ENCODE measurements at places on chromosomes 1 and 21.

- no peak for DNase-seq
Measured at GRCh38 chr1:85847356-85847755, 139.1 kb upstream of the ZNHIT6 start.

DNA sequence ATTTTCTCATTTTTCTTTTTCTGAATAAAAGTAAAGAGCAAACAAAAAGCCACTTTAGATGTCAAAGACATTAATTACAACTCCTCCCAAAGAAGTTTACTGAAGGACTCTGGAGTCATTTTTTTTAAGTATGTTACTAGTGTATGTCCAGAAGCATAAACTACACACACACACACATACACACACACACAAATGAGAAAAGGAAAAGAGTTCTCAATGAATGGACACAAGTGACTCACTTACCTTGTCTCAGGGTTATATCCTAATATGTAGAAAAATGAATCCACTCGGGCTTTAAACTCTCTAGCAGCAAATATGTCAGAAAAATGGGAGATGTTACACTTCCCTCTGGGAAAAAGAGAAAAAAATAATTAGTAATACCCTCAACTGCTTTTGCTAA lies 223.1 kb downstream of the SLC45A1 start:
- DNase-seq = no peak

DNA sequence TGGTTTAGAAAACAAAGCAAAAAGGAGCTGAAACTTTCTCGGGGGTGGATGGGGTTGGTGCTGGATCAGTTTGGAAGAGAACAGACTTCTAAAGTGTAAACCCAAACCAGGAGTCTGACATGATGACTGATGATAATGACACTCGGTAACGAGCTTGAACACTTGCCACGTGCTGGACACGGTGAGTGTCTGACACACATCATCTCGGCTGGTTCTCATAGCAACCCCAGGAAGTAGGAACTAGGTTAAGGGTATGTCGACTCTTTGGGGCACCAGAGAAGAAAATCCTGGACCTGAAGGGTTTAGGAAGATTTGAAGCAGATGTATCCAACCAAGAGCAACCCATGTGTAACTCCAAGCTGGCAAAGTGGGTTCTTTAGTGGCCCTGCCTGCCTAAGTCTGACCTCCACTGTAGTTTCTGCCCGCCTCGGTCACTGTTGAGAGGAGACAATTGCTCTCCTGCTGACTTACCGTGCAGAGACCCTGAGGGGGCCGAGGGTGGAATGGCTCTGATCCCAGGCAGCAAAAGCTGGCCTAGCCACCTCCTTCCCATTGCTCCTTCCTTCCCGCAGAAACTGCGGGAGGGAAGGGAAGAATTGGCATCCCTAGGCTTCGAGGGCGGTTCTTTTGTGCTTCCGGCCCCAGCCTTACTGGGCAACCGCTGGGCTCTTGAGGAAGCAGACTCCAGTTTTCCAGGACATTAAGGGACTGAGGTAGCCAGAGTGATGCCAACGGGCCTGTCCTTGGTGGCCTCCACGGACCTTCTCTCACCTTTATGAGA lies 156.0 kb downstream of the TOMM20 start:
- DNase-seq = no peak

DNA sequence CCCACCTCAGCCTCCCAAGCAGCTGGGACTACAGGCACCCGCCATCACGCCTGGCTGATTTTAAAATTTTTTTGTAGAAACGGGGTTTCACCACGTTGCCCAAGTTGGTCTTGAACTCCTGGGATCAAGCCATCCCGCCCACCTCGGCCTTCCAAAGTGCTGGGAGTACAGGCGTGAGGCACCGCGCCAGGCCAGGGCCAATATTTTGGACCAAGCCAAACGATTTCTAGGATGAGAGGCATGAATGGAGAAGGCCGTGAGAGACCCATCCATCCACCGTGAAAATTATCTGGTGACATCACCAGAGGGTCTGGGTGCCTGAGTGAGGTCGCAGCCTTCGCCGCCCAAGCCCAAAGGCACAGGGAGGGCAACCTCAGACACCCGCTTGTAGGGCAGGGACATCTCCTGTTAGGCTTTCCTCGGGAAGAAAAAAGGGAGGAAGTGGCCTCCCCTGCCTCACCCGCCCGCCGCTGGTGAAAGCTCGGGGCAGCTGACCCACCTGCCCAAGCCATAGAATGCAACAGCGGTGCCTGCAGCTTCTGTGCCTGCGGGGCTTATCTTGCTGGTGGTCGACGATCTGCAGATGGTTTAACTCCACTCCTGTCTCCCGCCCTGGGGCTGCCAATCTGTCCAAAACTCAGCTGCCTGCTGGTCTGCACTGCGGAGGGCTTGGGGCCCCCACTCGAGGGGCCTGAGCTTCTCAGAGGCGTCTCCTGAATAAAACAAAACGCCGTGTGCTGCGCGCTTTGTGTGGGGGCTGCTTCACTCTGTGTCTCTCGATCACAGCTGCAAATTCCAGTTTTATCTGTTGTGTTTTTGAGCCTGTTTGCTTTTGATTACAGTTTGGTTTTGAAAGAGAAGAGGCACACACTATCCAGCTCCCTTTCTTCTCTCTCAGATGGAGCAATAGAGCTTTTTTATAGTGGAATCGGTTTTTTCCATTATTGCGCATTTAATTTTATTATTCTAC lies 85.8 kb downstream of the MRPS6 start:
- no peak for DNase-seq

- no peak for DNase-seq
Measured at GRCh38 chr1:115091572-115091971, 2.3 kb upstream of the TSPAN2 start.

DNA sequence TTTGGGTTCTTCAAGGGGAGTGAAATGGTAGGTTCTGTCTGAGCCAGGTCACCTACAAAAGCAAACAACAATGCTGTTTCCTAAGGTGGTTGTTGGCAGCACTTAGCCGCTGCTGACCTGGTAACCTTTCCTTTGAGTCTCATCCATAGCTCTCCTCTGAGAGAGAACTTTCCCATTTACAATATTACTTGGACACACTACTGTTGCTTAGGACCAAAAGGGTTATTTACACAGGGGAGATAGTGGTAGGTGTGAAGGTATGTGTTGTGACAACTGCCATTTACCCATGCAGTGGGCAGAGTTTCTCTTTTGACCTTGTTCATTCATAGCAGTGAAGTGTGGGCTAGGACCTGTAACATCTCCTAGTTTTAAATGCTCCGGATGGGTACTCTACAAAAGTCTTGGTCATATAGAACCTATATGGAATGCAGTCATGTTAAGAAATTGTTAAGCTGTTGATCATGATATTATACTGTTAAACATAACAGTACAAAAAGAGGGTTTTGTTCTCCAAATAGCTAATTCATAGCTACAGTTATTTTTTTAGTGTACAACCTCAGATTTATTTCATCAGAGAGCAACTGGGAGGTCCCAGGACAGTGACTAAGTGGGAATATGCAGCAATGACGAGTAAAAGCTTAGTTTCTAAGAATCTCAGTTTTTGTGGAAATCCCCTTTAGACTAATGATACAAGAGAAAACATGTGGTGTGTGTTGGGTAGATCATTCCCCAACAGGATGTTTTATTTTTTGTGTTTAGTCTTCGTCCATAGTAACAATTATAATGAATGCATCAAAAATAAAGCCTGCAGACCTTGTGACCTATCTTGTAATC lies 219.7 kb downstream of the NFIA start:
- no peak for DNase-seq

DNA sequence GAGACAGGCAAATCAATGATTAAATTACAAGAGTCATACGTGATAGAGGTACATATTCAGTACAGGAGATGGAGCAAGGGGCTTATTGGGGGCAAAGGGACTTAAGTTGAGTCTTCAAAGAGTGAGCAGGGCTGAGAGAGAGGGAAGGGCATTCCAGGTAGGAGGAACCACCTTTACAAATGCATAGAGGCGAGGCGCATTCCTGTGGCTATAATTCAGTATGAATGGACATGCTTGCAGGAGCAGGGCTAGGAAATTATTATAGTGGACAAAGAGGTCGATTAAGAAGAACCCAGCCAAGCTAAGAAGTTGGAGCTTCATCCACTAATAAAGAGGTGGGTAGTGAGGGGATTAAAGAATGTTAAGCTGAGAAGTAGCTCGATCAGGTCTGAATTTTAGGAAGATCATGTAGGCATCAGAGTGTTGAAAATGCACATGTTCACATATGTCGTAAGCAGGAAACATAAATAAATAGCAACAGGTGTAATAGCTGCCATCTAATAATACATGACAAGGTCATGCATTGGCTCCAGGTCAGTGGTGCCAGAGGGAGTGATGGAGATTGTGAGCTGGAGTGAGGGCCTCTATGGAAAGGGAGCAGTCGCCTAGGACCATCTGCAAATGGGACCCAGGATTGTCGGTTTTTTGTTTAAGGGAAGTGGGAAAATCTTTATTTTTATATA lies 12.0 kb upstream of the HNRNPU start:
- no peak for DNase-seq

DNA sequence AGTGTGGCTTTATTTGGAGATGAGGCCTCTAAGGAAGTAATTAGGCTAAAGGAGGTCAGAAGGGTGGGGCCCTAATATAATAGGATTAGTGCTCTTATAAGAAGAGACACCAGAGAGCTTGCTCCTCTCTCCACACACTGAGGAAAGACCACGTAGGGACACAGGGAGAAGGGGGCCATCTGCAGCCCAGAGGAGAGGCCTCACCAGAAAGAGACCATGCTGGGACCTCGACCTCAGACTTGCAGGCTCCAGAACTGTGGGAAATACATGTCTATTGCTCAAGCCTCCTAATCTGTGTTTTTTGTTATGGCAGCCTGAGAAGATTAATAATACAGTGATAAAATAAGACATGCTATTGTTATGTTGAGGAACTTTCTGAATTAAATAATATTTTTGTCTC lies 8.3 kb downstream of the RCAN1 start:
- no peak for DNase-seq

DNA sequence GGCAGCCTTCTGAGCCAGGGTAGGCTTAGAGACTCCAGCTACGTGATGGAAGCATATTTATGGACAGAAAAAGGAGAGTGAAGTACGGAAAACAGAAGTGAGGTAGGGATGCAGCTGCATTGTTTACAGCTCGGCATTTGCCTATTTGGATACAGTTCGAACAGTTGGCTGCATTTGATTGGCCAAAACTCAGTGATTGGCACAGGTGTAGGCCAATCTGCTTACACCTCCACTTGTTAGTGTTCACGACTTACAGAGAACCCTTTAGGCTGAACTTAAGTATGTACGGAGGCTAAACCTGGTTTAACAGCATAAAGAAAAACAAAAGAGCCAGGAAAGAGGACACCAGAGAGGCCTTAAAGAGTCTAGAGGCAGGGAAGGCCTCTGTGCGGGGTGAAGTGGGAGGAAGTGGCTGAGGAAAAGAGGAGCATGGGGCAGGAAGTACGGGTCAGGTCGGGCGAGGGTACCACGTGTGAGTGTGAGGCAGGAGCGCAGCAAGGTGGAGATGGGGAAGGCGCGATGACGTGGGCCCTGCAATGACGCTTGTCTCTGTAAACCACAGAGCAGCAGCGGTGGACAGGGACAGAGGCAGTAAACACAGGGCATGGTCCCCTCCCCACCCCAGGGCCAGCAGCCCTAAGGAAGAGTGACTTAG lies 32.0 kb downstream of the RSPH1 start:
- DNase-seq = peak; percentile 83

DNA sequence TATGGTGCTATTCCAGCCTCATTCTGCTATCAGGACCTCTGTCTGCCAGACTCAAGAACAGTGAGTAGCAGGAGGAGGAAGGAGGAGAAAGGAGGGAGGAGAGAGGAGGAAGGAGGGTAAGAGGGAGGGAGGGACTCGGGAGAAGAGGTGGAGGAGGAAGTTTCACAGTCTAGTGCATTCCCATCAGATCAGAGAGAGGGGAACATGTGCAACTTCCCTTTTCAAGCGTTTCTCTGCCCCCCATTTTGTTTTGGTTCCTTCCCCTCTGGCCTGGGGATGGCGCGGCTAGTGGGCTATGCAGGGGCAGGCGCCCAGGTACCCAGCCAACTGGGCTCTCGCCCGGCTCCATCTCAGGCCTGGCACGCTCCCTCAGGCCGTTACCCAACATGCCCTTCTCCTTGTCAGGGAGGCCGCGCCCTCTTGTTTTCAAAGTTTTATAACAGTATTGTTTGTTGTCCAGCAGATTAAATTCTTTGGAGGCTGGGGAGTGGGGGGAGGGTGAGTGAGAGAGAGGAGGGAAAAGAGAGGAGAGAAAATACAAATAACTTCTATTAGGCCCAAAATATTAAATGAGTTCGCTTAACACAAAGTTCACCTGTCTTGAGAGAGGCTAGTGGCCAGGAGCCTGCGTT lies 56.0 kb downstream of the CD46 start:
- no peak for DNase-seq

GRCh38 chr1:30358500-30358899 lies 364.9 kb downstream of the MATN1 start:
- DNase-seq = no peak

GRCh38 chr1:202625416-202626360 lies 84.6 kb downstream of the SYT2 start:
- DNase-seq = peak; percentile 66

- DNase-seq = no peak
Measured at GRCh38 chr1:212600980-212601379, 7.6 kb upstream of the ATF3 start.

- DNase-seq = no peak
Measured at GRCh38 chr21:39429445-39429844, 16.1 kb downstream of the LCA5L start.

- no peak for DNase-seq
Measured at GRCh38 chr1:94745742-94746141, 74.4 kb upstream of the SLC44A3 start.

GRCh38 chr1:153742411-153743142 lies 14.7 kb downstream of the INTS3 start:
- DNase-seq = no peak

DNA sequence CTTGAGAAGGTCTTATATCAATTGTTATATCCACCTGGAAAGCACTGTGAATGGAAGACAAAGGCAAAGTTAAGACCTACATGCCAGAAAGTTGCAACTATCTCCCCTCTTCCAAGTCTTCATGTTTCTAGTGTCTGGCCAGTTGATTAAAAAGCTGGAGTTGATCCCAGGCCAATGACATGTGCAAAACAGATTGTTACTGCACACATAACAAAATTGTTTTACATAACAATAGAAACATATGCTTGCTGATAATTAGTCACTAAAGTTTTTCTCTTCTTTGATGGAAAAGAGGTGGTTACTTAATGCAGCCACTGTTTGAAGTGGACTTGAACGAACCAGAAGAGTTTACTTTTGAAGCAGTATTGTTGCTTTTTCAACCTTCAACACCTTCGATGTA lies 158.2 kb downstream of the TGFBR3 start:
- DNase-seq = no peak

GRCh38 chr21:40200126-40200525 lies 332.9 kb downstream of the PCP4 start:
- DNase-seq = no peak

GRCh38 chr1:43801203-43801602 lies 93.9 kb downstream of the ST3GAL3 start:
- DNase-seq = no peak

DNA sequence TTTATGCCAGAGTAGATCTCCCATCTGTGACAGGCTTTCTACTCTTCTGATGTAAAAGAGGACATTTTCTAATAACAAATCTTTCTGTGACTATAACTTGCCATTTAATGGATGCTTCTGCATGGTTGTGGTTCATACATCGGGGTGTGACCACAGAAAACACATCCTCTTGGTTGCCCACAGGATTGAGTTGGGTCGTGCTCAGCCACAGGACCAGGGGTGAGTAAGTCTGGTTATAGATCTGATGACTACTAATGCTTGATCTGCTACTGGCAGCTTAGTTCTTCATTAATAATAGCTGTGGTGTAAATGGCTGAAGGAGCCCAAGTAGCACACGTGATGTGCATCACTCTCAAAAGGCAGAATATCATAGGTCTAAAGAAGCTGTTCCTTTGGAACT lies 328.2 kb downstream of the RWDD3 start:
- no peak for DNase-seq
